ENCODE measurements at places on chromosomes 5 and 9. TPM values are rescaled to one million over a fixed set of nuclear protein-coding genes. Genes with fewer than 3 reads are reported as not detected.

The PCYOX1L gene
- total RNA-seq: 1.00 TPM

The FOXE1 gene
- total RNA-seq: not detected

The DNAH5 gene
- total RNA-seq: 0.09 TPM

The PTTG1 gene
- 161 TPM for total RNA-seq

The DDX31 gene
- 16.3 TPM for total RNA-seq

The CTNNAL1 gene
- total RNA-seq: 227 TPM

The PIP5K1B gene
- total RNA-seq: 20.9 TPM

The PLCXD3 gene
- total RNA-seq: not detected

The VPS13A gene
- total RNA-seq: 20.4 TPM

The GMCL2 gene
- total RNA-seq: not detected

The IL11RA gene
- 0.83 TPM for total RNA-seq

The NTNG2 gene
- total RNA-seq: 0.02 TPM

The PTPRD gene
- not detected for total RNA-seq

The PCDHA6 gene
- total RNA-seq: not detected

The PCDHGA9 gene
- not detected for total RNA-seq

The ECM2 gene
- total RNA-seq: not detected

The ANKRD18A gene
- 5.9 TPM for total RNA-seq

The CCL27 gene
- total RNA-seq: not detected

The MLLT3 gene
- total RNA-seq: 18.5 TPM

The PCDHA5 gene
- total RNA-seq: not detected

The MORN5 gene
- not detected for total RNA-seq

The FAM81B gene
- not detected for total RNA-seq

The MCIDAS gene
- total RNA-seq: not detected

The PDE6A gene
- not detected for total RNA-seq

The MSX2 gene
- total RNA-seq: not detected

The IL33 gene
- not detected for total RNA-seq

The SPINK4 gene
- 0.53 TPM for total RNA-seq

The NEUROG1 gene
- not detected for total RNA-seq

The PCDHGA7 gene
- 0.31 TPM for total RNA-seq

Data from HepG2 (cell line).